ENCODE measurements at places on chromosomes 1 and 21.
A peak's percentile ranks its signal among the peaks of the same experiment; 100 is the strongest.

DNA sequence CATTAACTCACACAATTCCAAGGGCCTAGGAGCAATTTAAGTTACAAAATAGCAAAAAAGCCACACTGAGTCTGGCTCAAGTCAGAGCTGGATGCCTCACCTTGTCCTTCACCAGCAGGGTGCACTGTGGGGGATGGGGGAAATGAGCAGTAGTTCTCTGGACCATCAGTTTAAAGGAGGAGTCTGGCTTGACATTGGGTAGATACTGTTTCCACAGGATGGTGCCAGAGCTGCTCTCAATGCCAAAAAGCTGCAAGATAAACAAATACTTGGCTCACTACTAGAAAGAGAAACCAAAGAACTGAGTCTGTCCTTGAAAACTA is 18.8 kb downstream of the EMC1 start:
- DNase-seq: no peak

DNA sequence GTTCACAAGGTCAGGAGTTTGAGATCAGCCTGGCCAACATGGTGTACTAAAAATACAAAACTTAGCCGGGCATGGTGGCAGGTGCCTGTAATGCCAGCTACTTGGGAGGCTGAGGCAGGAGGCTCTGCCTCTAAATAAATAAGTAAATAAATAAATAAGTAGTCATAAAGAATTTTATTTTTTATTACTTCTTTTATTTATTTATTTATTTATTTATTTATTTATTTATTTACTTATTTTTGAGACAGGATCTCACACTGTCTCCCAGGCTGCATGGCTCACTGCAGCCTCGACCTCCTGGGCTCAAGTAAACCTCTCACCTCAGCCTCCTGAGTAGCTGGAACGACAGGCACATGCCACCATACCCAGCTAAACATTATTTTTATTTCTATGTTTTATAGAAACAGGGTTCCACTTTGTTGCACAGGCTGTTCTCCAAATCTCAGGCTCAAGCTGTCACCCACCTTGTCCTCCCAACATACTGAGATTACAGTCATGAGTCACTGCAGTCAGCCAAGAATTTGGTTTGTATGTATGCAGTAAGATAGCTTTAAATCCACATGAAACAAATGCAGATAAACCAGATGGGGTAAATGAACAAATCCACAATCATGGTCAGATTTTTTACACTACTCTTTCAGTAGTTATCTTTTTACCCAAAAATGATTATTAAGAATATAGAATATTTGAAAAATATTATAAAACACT is 523.3 kb upstream of the RGS18 start:
- no peak for DNase-seq

GRCh38 chr21:41460578-41461527 is 34.8 kb downstream of the MX1 start:
- DNase-seq: no peak

DNA sequence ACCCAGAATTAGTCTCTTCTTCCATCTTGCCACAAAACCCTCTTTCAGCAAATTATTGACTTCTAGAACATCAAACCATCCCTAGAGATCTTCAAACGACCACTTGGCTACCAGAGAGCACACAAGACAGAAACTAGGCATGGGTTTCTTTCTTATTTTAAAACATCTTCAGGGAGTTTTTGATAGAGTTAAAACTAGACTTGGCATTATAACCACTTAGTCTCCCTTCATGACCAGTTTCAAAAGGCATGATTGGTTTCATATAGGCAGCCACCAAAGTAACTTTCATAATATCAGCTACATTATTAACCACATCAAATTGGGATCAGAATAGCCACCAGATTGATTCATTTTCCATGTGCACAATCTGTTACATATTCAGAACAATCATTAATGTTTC is 368.4 kb upstream of the GREM2 start:
- DNase-seq: no peak

GRCh38 chr1:64895500-64895899 is 70.8 kb downstream of the JAK1 start:
- DNase-seq: no peak

- DNase-seq: no peak
Observed at GRCh38 chr1:207362962-207363860, 41.7 kb downstream of the CD55 start.

GRCh38 chr21:35428937-35429336 is 379.8 kb upstream of the RUNX1 start:
- no peak for DNase-seq

- DNase-seq: no peak
Observed at GRCh38 chr1:22252251-22252650, 109.4 kb upstream of the WNT4 start.

GRCh38 chr1:83931658-83932253 is 67.2 kb downstream of the TTLL7 start:
- peak; percentile 48 for DNase-seq

DNA sequence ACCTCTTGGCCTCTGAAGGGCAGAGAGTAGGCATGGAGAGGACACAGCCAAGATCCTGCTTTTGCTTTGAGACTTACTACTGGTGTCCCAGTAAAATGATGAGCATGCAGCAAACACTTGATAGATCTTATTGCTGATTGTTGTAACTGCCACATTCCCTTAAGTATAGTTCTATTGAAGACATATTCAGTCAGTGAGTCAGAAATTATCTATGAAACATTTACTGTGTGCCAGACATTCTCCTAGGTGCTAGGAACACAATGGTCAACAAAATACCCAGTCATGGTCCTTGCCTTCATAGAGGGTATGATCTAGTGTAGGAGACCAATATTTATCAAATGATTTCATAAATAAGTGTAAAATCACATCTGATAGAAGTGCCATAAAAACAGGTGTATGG is 13.6 kb downstream of the STYXL2 start:
- DNase-seq: no peak

GRCh38 chr1:202966006-202966898 is 805 bp downstream of the CYB5R1 start:
- no peak for DNase-seq

DNA sequence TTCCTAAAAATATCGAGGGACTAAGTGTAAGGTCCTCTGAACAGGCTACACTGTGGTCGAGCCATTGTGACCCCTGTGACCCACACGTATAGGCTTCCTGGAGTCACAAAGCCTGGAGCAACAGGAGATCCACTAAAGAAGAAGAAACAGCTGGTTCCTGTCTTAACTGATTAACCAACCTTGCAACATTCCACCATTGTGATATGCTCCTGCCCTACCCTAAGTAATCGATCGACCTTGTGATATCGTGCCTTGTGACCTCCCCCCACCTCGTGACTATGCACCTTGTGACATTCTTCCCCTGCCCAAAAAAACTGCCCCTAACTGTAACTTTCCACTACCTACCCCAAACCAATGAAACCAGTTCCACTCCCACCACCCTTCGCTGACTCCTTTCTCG is 304.6 kb upstream of the FAM78B start:
- no peak for DNase-seq

GRCh38 chr1:30741239-30741894 is 16.2 kb downstream of the LAPTM5 start:
- DNase-seq: no peak

DNA sequence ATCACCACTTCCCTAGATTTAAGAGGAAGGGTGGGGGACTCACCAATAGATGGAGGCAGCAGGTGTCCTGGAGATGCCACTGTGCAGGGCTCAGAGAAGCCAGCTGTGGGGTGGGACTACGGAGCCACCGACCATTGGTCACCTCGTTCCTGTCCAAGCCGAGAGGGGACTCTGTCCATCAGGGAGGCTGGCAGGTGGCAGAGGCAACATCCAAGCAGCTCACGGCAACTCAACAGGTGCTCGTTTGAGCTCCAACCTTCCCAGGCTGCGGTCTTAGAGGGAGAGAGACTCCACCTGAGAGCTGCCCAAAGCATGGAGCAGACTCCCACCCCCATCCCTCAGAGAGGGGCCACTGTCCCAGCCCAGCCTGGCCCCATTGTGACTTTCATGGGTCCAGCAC is 71.4 kb downstream of the IGSF21 start:
- DNase-seq: no peak

GRCh38 chr1:243507001-243507671 is 251.3 kb downstream of the SDCCAG8 start:
- DNase-seq: no peak

DNA sequence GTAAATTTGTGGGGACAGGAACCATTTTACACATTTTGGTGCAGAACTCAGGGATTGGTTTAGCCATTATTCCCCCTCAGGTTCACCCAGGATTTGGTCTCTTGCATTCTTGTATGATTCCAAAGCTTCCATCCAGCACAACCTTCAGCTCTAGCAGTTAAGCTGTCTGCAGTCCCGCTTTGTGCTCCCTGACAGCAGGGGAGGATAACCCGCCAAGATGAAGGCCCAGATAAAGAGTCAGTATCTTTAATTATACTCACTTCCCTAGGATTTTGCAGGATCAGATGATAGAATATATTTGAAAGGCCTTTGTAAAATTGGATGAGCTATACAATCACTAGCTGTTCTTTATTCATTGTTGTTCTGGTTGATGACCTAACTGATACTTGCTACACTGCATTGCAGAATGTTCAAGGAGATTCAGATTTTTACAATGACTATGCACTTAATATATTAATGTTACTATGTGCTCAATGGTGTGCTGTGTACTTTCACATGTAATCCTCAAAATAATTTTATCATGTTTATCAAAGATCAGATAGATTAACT is 49.8 kb downstream of the SLC16A1 start:
- DNase-seq: no peak

DNA sequence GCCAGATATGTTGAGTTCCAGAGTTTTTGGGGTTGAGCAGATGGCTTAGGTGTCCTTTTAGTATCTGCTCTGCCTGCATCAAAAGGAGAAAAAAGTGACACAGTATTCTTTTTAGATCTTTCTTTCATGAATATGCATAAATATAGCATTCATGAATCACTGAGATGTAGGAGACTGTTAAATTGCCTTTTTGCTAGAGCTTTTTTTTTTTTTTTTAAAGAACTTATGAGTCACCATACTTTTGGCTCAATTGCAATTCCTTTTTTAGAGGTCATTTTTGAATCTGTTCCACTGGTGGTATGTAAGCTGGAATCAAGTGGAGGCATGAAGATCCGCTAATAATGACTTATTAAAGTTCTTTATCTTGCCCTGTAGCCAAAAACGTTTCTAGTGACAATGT is 480.9 kb upstream of the ZRANB2 start:
- no peak for DNase-seq

GRCh38 chr1:246317332-246318035 is 189.6 kb downstream of the SMYD3 start:
- no peak for DNase-seq

- DNase-seq: no peak
Observed at GRCh38 chr1:51733793-51734522, 117.1 kb downstream of the OSBPL9 start.

- DNase-seq: no peak
Observed at GRCh38 chr1:113027449-113027848, 45.5 kb upstream of the LRIG2 start.

DNA sequence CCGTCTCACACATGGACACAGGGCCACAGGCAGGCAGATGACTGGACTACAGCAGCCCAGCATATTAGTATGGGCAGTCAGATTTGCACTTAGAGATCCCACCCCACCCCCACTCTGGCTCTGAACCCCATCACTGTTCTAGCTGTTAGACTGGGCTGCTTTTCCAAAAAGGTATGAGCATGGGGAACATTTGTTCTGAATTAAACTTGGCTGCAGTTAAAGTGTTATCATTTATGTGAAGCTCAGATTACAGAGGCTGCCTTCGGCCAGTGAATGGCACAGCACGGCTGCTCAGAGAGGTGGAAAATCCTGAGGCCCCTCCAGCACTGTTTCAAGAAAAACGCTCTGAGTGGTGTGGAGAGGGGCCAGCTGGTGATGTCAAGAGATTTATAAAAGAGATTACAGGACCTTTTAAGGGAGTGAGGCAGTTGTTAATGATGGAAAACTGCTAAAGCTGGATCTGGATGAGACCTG is 6.9 kb upstream of the NOS1AP start:
- no peak for DNase-seq

DNA sequence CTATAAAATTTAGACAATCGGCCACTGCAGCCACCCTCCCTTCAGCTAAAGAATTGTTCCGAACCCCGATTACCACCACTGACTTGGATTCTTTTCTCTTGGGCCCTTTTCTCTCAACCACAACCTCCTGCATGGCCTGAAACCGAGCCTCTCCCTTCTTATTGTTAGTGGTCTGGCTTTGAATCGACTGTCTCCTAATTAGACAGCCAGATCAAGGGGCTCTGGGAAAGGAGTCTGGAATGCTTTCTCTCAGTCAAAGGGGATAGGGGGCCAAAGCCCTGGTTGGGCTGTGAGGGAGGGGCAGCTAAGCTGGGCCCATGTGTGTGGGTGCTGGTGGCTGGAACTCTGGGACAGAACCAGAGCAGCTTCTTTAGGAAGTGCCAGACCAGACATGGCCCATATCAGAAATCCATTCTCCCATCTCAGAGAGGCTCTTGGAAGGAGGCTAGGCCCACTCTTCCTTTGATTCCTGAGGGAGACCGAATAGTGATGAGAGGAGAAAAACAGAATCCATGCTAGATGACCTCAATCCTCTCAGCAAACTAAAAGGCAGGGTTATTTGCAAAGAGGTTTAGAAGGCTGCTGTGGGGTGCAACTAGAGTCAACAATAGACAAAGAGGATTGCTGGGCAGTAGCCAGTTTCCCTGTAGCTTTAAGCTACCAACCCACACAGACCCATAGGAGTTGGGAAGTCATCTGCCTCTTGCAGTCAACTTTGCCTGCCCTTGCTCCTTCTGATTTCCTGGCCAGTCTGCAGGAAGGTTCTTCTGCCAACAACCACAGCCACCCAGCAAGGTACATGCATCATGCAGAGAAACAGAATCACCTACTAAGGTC is 117.6 kb downstream of the AK5 start:
- no peak for DNase-seq

DNA sequence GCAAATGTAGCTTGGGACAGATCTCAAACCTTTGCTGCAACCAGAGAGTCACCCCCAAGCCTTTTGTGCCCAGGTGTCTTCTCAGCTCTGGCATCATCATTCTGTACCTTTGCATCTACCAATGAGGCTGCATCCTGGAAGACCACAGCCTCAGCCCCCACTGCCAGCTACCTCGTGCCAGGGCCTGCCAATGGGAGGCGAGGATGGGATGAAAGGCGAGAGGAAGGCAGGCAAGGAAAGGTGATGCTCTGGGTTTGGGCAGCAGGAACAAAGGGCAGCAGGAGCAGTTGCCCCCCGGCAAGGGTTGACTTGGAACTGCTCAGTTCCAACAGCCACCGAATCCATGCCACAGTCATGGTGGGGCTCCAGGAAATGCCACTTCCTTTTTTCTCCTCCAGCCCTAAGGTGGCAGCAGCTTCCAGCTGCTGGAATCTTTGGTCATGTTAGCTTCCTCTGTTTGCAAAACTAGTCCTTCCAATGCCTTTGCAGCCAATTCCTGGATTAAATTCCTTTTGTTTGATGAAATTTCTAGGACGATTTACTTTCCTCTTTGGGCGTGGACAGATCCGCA is 651.6 kb downstream of the NPHP4 start:
- DNase-seq: no peak

DNA sequence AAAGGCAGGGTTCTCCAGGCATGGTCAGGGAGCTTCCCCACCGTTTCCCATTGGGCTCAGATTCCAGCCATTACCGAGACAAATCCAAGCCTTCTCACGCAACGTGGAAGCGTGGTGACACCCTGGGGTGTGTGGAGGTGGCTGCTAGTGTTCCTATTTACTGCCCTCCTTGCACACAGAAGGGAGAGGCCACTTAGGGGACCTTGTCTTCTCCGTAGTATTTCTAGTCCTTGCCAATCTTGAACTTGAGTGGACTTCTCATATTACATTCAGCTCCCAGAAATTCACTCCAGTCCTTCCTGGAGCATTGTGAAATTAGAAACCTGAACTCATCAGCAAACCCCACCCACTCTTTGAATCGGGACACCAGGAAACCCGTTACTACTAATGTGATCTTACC is 131.6 kb downstream of the AJAP1 start:
- no peak for DNase-seq

- DNase-seq: no peak
Observed at GRCh38 chr1:29708796-29709703, 472.7 kb downstream of the PTPRU start.

All from KG1 (cell line).